ENCODE measurements at places on chromosomes 11 and 22. TPM values are rescaled to one million over a fixed set of nuclear protein-coding genes. Genes with fewer than 3 reads are reported as not detected.
A peak's percentile ranks its signal among the peaks of the same experiment; 100 is the strongest.

GRCh38 chr22:21941921-21942320, 10.7 kb downstream of the PPM1F start:
- H3K27ac ChIP-seq, result peak overlapping the region; percentile 44
- H3K4me3 ChIP-seq, result no peak overlapping the region
- peaks cover 7% of the 10 kb centered on the region for H3K36me3 ChIP-seq
- no peaks in the 10 kb centered on the region for H3K27me3 ChIP-seq
- peaks cover 31% of the 10 kb centered on the region for H3K4me1 ChIP-seq

GRCh38 chr11:31560842-31561476, 51.4 kb downstream of the ELP4 start:
- no peak overlapping the region for H3K27ac ChIP-seq
- H3K4me1 ChIP-seq, result no peaks in the 10 kb centered on the region
- no peak overlapping the region for H3K4me3 ChIP-seq
- H3K27me3 ChIP-seq, result no peaks in the 10 kb centered on the region
- peaks cover 16% of the 10 kb centered on the region for H3K36me3 ChIP-seq

DNA sequence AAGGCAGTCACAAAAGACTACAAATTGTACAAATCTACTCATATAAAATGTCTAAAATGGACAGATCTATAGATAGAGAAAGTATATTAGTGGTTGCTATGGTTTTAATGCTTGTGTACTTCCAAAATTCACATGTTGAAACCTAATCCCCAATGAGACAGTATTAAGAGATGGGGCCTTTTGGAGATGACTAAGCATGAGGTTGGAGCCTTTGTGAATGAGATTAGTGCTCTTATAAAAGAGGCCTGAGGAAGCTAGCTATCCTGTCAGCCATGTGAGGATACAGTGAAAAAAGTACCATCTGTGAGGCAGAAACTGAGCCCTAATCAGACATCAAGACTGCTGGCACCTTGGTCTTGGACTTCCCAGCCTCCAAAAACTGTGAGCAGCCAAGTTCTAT, 82.6 kb downstream of the CYP2R1 start:
- H3K27ac ChIP-seq, result no peak overlapping the region
- H3K27me3 ChIP-seq, result no peaks in the 10 kb centered on the region
- no peak for DNase-seq
- peaks cover 69% of the 10 kb centered on the region for H3K36me3 ChIP-seq

DNA sequence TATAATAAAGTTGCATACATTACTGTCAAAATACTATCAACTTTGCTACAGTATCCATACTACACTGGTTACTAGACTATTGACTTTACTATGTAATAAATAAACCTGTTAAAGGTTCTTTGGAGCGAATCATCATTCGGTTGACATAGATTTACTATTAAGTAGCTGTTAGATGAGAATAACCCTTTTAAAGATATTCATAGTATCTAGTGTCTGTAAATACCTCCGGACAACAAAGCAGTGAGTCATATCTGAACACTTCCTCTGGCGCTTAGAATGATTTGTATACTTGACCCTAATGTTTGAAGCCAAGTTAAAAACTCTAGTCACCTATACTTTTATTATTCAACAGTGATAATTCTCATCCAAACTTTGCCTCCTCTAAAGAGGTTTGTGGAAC, 84.7 kb downstream of the MSANTD4 start:
- no peaks in the 10 kb centered on the region for H3K4me1 ChIP-seq
- no peak overlapping the region for H3K4me3 ChIP-seq
- H3K36me3 ChIP-seq, result no peaks in the 10 kb centered on the region
- DNase-seq, result no peak

DNA sequence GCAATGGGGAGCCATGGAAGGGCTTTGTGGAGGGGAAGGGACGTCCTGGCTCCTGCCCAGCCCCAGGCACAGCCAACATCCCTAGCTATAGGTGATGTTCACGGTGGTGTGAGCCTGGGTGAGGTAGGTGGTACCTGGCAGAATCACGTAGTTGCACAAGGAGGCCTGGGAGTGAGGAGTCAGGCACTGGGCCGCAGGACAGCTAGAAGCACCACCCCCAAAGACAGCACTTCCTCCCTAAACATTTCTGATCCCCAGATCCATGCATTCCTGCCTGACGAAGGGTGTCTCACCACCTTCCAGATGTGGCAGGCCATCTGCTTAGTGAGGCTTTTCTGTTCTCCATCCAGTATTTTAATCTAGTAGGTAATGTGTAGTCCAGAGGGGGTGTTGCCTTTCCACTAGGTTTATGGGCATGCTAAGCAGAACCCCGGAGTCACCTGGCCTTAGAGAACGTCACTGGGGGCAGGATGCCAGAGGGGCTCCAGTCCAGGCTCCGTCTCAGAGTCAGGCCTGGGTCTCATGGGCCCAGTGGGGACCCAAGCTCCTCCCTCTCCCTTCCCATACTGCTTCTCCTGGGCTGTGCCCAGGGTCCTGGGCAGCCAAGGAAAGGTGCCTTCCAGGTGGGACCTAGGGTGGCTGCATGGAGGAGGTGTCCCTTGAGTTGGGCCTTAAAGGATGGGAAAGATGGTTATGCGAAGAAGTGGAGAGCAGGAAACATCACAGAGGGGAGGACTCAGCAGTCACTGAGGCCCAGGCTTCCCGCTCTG, 56.2 kb downstream of the OTOG start:
- no peak overlapping the region for H3K4me3 ChIP-seq
- no peak for DNase-seq
- peaks cover 4% of the 10 kb centered on the region for H3K27me3 ChIP-seq
- H3K36me3 ChIP-seq, result no peaks in the 10 kb centered on the region
- H3K4me1 ChIP-seq, result peaks cover 9% of the 10 kb centered on the region

- peaks cover 24% of the 10 kb centered on the region for H3K36me3 ChIP-seq
- no peaks in the 10 kb centered on the region for H3K27me3 ChIP-seq
- DNase-seq, result no peak
- H3K4me1 ChIP-seq, result peaks cover 4% of the 10 kb centered on the region
- H3K27ac ChIP-seq, result peak overlapping the region; percentile 51
- H3K4me3 ChIP-seq, result no peak overlapping the region
Measured at GRCh38 chr11:18408558-18409291, 3.4 kb upstream of the LDHC start.

DNA sequence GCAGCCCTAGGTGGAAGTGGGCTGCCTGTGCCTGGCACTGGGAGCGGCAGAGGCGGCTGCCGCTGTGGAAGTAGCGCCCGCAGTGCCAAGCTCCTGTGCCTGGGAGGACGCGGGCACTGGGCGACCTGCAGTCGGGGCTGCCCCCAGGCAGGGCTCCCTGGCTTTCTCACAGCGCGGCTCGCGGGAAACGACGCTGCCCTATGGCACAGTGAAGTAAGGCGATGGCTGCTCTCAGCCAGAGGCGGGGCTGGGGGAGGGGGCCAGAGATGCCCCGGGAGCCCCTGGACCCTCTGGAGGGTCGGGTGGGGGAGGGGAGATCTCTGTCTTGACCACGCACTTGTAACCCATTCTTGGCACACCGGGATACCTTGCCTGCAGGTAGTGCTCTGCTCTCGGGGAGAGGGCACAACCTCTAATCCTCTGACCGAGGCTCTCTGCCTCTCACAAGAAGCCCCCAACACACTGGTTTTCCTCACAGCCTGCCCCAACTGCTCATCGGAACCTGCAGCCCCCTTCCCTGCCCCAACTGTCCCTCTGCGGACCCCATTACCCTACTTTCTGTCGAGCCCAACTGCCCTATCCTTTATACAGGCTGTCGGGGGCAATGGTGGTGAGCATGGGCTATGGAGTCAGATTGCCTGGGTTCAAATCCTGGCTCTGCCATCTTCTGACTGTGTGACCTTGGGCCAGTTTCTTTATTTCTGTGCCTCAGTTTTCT, 32.2 kb upstream of the TRIM29 start:
- DNase-seq, result no peak
- H3K36me3 ChIP-seq, result no peaks in the 10 kb centered on the region
- peaks cover 75% of the 10 kb centered on the region for H3K27me3 ChIP-seq
- peaks cover 7% of the 10 kb centered on the region for H3K4me1 ChIP-seq

- H3K36me3 ChIP-seq, result no peaks in the 10 kb centered on the region
- no peak for DNase-seq
- peaks cover 13% of the 10 kb centered on the region for H3K27me3 ChIP-seq
- H3K27ac ChIP-seq, result no peak overlapping the region
- no peak overlapping the region for H3K4me3 ChIP-seq
Measured at GRCh38 chr22:27540656-27541396, 260.7 kb downstream of the MN1 start.

- H3K27me3 ChIP-seq, result no peaks in the 10 kb centered on the region
- no peak overlapping the region for H3K4me3 ChIP-seq
- H3K4me1 ChIP-seq, result no peaks in the 10 kb centered on the region
- DNase-seq, result no peak
- no peak overlapping the region for H3K27ac ChIP-seq
Measured at GRCh38 chr11:84413549-84413948, 1127.4 kb upstream of the CCDC90B start.

DNA sequence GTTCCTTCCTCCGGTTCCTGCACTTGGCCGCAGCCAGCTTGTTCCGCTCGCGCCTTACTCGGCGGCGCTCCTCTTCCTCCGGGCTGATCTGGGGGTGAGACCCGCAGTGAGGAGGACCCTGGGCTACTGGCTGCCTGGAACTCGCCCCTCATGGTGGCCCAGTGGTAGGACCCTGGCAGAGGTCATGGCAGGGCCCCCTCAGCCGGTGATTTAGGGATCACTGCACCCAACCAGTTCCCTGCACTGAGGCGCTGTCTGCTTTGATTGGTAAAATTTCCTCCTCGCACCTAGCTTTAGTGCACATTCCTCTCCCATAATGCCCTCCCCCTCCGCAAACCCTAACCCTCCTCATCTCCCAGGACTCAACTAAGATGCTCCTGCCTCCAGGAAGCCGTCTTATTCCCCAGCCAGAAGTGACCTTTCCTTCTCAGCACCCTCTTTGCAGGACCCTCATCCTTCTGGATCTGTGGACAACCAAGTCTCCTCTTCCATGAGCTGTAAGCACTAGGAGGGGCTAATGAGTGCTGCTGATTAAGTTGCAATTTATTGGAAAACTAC, 3.6 kb downstream of the CCDC85B start:
- peak overlapping the region; percentile 86 for H3K27ac ChIP-seq
- no peak for DNase-seq
- peaks cover 59% of the 10 kb centered on the region for H3K4me1 ChIP-seq
- H3K4me3 ChIP-seq, result peak overlapping the region; percentile 89
- peaks cover 3% of the 10 kb centered on the region for H3K27me3 ChIP-seq

- H3K4me3 ChIP-seq, result no peak overlapping the region
- no peaks in the 10 kb centered on the region for H3K4me1 ChIP-seq
- DNase-seq, result no peak
- H3K27me3 ChIP-seq, result no peaks in the 10 kb centered on the region
Measured at GRCh38 chr11:24642648-24643047, 145.8 kb downstream of the LUZP2 start.

DNA sequence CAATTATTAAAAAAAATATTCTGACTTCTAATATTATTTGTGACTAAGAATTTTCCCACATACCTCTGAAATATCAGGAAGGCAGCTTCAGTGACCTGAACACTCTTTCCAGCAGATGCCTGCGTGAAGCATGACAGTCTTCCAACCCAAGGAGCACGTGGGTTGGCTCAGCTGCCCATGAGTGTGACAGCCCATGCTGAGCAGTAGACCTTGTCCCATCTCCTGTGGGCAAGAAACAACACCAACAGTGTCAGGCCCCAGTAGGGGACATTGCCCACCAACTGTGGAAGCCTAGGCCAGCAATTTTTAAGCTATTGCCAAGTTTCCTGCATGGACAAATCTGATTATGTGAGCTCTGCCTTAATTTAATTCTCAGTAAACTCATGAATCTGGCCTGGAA, 66.4 kb upstream of the OLFML1 start:
- H3K4me1 ChIP-seq, result peaks cover 11% of the 10 kb centered on the region
- H3K27me3 ChIP-seq, result peaks cover 16% of the 10 kb centered on the region
- DNase-seq, result no peak

GRCh38 chr11:96464700-96465307, 75.0 kb downstream of the JRKL start:
- DNase-seq, result no peak
- H3K4me3 ChIP-seq, result no peak overlapping the region
- H3K27ac ChIP-seq, result no peak overlapping the region

DNA sequence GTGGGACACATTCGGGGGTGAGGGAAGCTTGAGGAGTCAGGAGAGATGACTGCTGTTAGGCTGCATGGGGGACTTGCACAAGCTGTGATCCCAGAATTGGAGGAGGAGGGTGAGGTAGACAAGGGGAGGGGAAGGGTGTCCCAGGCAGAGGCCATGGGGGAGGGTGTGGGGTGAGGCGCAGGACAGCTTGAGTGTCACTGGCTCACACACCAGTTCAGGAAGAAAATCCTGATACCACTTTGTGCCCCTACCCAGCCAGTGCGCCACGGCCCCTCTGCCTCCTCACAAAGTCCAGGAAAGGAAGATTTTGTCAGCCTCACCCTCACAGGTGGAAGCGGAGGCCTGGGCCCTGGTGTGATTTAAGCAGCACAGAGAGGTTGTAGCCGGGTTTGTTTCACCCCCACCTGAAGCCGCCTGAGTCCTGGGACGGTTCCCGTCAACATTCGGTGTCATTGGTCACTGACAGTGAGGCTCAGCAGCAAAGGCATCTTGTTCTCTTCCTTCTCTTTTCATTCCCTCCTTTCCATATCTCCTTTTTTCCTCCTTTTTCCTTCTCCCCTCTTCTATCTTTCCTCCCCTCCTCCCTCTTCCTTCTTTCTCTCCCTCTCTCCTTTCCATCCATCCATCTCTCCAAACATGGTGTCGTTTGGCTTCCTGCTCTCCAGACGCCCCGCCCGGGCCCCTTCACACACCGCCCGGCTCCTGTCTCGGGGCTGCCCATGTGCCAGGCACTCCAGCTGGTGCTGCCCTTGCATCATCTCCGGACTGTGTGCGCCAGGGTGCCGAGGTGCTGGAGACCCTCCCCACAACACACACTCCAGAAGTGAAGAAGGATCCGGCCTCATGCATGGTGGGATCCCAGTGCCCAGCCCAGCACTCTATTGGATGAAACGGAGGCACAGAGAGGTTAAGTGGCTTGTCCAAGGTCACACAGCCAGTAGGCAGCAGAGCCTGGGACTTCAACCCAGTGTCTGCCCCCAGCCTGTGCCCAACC, 89.3 kb downstream of the MPPED1 start:
- H3K4me3 ChIP-seq, result no peak overlapping the region
- H3K36me3 ChIP-seq, result no peaks in the 10 kb centered on the region
- no peak for DNase-seq
- no peaks in the 10 kb centered on the region for H3K4me1 ChIP-seq
- H3K27me3 ChIP-seq, result no peaks in the 10 kb centered on the region

DNA sequence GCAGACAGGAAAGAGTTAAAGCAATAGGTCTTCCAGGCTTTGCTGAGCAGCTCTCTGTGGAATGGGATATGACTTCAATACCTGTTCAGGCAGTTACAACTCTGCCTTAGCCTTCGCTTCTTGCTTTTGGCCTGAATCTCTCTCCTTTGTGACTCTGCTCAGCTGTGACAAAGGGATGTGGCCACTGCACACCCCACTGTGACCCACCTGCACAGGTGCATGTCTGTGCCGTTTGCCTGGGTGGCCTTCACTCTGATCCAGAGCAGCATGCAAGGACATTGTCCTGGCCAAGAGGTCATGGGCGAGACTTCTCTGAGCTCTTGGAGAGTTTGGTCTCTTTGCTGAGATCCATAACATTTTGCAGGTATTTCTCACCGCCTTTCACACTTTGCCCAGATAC, 891.3 kb downstream of the BRD1 start:
- H3K4me1 ChIP-seq, result no peaks in the 10 kb centered on the region
- no peak overlapping the region for H3K27ac ChIP-seq
- DNase-seq, result no peak
- no peak overlapping the region for H3K4me3 ChIP-seq

Gene GAL3ST1
- total RNA-seq, result not detected

Gene UCP3
- 0.89 TPM for total RNA-seq

Gene CYTH4
- total RNA-seq, result 16.6 TPM

Gene SMTNL1
- total RNA-seq, result not detected

Data from activated naive CD8-positive, alpha-beta T cell treated with anti-CD3 and anti-CD28 coated beads for 36 hours (primary cell).